ENCODE measurements at places on chromosomes 12 and 14.

DNA sequence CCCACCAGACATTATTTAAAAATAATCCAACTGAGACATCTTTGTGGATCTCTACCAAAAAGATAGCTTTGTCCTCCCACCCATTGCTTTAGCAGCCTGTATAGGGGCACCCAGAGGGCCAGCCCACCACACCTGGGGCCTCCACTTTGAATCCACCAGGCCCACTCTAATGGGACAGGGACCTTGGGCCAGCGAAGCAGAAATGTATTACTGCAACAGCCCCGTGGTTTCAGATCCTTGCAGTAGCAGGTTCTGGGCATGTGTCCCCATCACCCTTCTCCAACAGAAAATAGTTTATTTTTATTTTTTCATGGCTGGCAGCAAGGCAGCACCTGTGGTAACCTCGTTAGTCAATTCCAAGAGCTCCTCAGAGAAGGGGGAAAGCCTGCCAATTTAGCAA lies 218.4 kb downstream of the ZFP36L1 start:
- no peak for DNase-seq

DNA sequence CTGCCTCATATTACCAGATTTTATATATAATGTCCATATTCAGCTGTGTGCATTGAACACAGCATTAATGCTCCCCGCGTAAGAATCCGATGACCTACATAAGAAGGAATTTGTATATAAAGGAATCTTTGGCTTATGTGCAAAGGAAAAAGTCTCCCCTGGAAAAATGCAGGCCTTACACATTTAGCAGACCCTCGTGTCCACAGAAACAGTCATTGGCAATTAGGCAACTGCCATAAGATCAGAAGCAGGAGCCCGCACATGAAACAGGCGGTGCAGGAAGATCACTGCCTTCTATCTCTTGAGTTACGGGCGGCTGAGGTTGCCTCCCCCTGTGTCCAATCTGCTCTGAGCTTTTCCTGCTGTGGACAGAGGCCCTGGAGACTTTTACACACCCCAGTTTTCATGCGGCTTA lies 63.2 kb upstream of the RFX4 start:
- no peak for DNase-seq

- no peak for DNase-seq
Measured at GRCh38 chr12:55842681-55843429, at the start of gene MMP19. MMP19 (minus strand) TSS chr12:55842936; CDS start chr12:55842830, 106 bp downstream.

GRCh38 chr14:58774531-58774930 lies 136.8 kb downstream of the DACT1 start:
- DNase-seq, result no peak

DNA sequence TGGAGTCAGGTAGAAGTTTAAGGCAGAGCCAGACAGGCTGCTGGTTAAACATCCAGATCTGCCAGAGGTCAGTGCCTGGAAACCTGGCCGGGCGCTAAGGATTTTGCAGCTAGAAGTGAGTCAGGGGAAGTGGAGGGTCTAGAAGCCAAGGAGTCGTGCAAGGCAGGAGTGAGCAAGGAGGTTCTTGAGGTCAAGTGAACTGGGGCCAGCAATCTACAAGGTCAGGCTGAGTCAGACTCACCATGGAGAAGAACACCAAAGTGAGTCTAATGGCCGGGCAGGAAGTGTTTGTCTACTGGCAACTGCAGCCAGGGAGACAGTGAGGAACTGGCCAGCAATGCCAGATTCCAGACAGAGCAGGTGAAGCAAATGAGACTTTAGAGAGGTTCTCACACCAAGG lies 628.2 kb downstream of the ETNK1 start:
- DNase-seq, result no peak

DNA sequence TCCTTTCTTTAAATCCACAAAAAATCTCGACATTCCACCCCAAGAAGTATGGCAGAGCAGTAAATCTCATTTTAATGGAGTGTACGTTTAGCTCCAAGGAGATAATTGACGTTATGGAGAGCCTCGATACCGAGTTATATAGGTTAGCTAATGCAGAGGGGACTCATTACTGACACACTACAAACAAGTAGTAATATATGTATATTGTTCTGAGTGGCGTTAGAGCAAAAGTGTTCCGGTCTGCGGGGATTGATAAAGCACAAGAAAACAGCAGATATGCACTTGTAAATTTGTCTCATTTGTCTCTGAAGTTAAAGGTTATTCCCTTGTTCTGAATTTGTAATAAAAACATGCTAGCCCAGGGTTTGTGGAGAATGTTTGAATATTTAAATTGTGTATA lies 84.1 kb downstream of the BCL11B start:
- no peak for DNase-seq
